ENCODE measurements at places on chromosomes 5 and 9.

- DNase-seq = no peak
These were observed 167.5 kb downstream of the SAXO1 start for GRCh38 chr9:18865542-18865941.

- no peak for DNase-seq
These were observed 310.1 kb upstream of the MSX2 start for GRCh38 chr5:174414315-174414710.

GRCh38 chr9:114003351-114003750 is 74.7 kb downstream of the AMBP start:
- DNase-seq = no peak

- DNase-seq = no peak
These were observed 13.7 kb upstream of the SOWAHA start for GRCh38 chr5:132799392-132799791.

GRCh38 chr9:126357074-126357473 is 30.4 kb downstream of the MVB12B start:
- DNase-seq = no peak

- no peak for DNase-seq
These were observed 168.6 kb upstream of the DMRT1 start for GRCh38 chr9:672851-673250.

- no peak for DNase-seq
These were observed 1.6 kb upstream of the LMAN2 start for GRCh38 chr5:177353093-177353492.

DNA sequence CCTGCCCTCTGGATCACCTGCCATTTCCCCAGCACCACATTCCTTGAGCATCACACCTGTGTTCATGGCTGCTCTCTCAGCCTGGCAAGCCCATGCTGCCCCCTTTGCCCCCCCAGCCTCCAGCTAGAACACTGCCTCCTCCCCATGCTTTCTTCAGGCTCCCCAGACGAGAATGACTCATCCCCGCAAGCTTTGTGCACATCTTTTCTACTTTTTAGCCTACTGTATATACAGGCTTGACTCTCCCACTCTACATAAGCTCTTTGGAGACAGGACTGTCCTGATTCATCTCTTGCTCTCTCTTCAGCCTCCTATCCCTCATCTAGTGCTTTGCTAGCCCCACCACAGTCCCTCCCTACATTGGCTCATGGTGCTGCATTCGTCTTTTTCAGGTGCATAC is 19.9 kb upstream of the GLIPR2 start:
- no peak for DNase-seq

- no peak for DNase-seq
These were observed 22.5 kb upstream of the PTPN3 start for GRCh38 chr9:109520475-109521132.

- no peak for DNase-seq
These were observed 111.1 kb downstream of the ARRDC3 start for GRCh38 chr5:91271999-91272398.

- DNase-seq = no peak
These were observed 42.6 kb downstream of the MLLT3 start for GRCh38 chr9:20579524-20580314.

DNA sequence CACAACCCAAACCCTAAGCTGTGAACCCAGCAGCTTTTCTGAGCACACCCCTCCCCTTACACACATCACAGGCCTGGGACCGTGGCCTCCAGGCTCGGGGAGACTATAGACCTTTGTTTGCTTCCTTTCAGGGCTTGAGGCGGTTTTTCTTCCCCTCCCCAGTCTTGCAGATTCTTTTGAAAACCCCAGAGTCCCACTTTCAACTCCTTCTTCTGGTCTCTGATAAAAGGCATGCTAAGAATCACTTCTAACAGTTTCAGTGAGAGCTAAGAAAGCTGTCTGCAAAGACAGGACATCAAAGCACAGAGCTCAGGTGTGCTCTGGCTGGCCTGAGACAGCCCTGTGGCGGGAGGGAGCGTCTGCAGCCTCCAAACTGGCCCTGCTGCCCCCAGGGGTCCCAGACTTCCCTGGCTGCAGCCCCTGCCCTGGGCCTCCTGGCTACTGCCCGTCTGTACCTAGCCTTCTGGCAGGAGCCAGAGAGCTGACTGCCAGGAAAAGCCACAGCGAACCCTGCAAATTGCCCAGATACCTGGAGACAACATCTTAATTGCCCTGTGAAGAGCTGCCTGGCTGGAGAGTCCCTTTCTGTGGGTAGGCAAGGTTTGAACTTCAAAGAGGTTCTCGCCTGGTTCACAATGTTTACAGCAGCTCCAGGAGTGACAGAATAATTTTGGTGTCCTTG is 138.9 kb downstream of the GADD45G start:
- no peak for DNase-seq

DNA sequence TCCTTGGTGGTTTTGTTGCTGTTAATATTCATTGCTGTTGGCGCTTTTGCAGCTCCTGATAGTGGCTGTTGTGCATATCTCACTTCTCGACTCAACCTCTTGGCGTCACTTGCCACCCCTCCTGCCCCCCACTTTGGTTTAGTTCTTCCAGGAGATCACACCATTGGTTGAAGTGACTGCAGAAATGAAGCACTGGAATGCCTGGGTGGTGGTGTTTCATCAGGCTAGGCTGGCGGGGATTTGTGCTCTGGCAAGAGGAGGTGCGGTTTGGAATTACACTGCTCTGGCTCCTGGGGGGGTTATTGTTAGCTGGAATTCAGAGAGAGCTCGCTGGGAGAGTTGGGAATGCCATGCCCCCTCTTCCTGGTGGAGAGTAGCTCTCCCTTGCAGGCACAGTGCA is 11.5 kb downstream of the PRRC2B start:
- no peak for DNase-seq

DNA sequence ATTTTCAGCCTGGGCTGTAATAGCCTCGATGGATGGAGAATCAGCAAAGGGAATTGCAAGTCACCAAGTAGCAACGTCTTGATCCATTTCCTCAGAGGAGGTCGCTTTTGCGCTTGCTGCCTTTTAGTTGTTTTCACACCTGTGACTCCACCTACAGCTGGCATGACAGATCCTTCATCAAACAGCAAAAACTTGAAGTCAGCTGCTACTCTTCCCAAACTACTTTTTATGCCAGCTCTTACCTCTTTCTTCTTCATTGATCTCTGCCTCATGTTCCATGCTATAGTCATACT is 107.7 kb downstream of the MAT2B start:
- DNase-seq = no peak

GRCh38 chr9:137308057-137308619 is 6.1 kb upstream of the NRARP start:
- no peak for DNase-seq
